Activated CD4-positive, CD25-positive, alpha-beta regulatory T cell treated with anti-CD3 and anti-CD28 coated beads, Interleukin-2, amount 50 U/mL, for 24 hours (primary cell): ENCODE measurements at places on chromosomes 7 and 10.
A peak's percentile ranks its signal among the peaks of the same experiment; 100 is the strongest.

GRCh38 chr10:8061274-8062211 lies 7.1 kb downstream of the GATA3 start:
- ATAC-seq, result peak; percentile 15

DNA sequence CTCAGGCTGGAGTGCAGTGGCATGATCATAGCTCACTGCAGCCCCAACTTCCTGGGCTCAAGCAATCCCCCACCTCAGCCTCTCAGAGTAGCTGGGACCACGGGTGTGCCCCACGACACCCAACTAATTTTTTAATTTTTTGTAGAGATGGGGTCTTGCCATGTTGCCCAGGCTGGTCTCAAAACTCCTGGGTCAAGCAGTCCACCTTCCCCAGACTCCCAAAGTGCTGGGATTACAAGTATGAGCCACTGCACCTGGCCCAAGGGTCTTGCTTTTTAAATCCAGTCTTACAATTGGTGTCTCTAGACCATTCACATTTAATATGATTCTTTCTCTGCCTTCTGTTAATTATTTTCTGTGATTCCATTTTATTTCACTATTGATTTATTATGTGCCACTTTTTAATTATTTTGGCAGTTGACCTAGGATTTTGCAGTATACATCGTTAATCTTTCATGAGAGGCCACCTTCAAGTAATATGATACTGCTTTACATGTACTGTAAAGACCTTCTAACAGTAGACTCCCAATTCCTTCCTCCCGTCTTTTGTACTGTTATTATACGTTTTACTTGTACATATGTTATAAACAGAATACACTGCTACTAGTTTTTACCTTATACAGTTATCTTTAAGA lies 18.7 kb downstream of the MMP21 start:
- ATAC-seq, result no peak

DNA sequence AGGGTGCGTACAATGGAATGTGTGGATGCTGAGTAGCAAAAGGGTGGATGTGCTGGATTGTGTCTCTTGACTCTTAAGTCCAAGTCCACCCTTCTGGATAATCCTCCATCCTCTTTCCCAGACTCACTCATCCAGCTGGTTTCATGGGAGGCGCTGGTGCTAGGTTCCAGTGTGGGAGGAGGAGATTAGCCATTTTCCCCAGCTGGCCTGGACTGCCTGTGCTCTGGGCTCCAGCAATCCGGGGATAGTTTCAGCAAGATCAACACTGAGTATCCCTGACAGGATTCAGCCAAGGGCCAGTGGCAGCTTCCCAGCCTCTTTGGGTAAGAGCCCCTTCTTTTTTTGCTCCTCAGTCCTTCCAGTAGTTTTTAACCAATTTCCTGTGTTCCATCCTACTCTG lies 21.6 kb upstream of the TRIL start:
- ATAC-seq, result no peak

- ATAC-seq, result no peak
Measured at GRCh38 chr7:3730276-3730675, 429.2 kb downstream of the SDK1 start.

DNA sequence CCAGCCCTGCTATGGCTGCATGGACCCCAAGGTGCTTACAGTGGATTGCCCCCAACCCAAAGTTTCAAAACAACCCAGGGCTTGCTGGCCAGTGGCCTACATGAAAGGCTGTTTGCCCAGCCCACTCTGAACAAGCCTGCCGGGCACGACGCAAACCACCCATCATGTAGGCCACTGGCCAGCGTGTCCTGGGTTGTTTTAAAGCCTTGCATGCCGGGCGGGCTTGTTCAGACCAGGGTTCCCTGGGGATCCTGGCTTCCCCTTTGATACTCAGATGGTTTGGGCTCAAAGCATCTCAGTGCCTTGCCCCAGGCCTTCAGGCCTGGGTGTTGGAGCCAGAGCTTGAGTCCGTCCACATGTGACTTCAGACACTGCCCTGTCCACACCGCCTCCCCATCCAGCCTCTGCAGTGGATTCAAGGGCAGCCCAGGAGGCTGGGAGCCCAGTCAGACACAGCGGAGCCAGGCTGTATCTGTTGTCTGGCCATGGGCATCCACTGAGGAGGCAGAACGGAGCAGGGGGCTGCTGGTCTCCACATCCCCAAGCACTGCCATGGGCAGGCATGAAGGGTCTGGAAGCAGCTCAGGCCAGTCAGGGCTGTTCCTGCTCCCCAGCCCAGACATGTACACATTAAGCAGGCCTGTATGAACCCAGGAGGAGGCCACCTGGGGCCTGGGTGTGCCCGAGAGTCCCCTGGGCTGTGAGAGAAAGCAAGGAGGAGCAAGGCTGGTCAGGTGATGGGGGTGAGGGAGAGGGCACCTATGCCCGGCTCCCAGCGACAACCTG lies 4.0 kb upstream of the ADIRF start:
- ATAC-seq, result no peak

- no peak for ATAC-seq
Measured at GRCh38 chr10:24331457-24331856, 122.5 kb downstream of the KIAA1217 start.

DNA sequence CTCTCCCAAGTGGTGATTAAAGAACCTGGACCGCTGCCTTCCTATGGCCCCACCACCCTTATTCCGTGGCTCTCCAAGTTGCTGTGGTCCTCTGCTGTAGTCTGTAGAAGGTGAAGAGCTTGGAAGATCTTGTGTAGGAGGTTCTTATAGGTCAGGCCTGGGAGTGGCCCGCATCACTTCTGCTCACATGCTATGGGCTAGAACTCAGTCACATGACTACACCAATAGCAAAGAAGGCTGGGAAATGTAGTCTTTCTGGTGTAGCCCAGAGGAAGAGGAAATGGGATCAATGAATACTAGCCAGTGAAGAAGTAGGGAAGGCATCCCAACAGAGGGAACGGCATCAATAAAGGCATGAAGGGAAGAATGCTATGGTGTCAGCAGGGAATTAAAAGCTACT lies 41.3 kb upstream of the AOAH start:
- no peak for ATAC-seq

DNA sequence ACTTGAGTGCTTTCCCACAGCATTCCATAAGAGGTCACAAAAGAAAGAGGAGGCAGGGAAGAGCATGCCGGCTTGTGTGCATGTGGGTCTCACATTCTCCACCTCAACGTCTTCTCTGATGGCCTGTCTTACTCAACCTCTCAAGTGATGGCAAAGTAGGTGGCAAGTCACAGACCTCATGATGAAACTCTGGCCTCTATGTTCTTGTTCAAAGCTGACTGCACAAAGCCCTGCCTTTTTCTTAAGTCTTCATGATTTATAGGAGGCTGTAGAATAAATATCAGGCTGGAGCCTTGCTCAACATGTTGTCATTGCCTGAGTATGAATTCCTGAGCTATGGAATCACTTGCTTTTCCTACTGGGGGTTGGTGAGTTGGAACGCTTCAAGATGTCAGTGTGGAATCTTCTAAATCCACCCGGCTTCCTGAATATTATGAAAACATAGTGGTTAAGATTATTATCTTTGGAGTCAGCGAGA lies 213.6 kb upstream of the INHBA start:
- no peak for ATAC-seq

DNA sequence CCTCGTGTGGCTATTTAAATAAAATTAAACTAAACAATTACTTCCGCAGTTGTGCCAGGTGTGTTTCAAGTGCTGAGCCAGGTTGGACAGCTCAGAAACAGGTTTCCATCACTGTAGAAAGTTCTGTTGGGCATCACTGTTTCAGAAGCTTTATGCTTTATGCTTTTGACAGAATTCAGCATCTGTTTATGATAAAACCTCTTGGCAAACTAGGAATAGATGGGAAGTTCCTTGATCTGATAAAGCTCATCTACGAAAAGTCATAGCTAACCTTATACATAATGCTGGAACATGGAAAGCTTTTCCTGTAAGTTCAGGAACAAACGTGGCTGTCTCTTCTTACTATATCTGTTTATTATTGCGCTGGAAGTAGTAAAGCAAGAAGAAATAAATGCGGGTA lies 143.4 kb downstream of the DOCK1 start:
- ATAC-seq, result no peak

DNA sequence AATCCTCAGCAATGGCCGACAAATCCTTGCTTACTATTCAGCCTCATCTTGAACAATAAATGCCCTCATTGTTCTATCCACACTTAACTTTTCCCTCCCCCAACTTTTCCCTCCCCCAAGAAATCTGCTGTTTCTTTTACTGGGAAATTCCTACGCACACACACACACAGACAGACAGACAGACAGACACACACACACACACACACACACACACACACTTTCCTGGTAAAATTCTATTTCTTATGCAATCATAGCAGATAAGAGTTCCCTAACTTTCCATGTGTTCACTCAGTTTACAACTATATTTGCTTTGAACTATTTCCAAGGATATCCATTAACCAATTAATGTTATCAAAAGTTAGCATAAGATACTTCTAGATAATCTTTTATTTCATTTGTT lies 52.9 kb downstream of the RELN start:
- no peak for ATAC-seq

DNA sequence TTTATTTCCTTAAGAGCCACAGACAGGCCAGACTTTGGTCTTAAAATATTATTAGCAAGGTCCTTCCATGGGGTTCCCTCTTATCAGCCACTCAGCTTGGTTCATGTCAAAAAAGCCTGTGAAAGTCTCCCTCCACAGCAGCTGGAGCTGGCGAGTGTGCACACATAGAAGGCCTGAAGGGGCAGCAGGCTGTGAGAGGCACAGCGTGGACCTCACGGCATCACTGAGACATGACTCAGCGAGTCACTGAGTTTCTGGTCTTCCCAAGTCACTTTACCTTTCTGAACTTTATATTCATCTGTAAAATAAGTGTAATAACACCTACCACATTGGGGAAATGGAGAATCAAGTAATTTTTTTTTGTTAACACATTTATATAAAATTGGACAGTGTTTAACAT lies 8.7 kb downstream of the TAF3 start:
- no peak for ATAC-seq

DNA sequence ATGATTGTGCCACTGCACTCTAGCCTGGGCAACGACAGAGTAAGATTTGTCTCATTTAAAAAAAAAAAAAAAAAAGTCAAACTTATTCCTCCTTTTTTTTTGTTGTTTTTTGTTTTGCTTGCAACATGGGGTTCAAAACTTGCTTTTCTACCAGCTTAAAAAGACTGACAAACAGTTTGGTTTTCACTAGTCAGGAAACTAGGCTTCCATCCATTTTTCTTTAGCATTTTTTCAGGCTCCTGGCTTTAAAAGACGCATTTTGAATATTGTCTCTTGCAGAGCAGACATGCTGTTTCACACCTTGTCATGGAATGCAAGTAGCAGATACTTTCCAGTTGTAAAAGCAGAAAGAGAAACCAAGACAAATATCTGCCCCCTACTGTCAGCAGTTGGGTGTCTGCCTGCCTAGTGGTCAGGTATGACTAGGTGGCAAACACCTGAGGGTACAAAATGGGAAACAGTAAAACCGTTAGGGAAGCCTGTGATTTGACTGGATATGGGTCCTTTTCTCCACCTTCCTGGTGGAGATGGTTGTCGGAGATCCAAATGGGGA lies 139.9 kb downstream of the CCDC71L start:
- ATAC-seq, result no peak

GRCh38 chr10:79103585-79103984 lies 34.8 kb downstream of the ZMIZ1 start:
- ATAC-seq, result no peak

DNA sequence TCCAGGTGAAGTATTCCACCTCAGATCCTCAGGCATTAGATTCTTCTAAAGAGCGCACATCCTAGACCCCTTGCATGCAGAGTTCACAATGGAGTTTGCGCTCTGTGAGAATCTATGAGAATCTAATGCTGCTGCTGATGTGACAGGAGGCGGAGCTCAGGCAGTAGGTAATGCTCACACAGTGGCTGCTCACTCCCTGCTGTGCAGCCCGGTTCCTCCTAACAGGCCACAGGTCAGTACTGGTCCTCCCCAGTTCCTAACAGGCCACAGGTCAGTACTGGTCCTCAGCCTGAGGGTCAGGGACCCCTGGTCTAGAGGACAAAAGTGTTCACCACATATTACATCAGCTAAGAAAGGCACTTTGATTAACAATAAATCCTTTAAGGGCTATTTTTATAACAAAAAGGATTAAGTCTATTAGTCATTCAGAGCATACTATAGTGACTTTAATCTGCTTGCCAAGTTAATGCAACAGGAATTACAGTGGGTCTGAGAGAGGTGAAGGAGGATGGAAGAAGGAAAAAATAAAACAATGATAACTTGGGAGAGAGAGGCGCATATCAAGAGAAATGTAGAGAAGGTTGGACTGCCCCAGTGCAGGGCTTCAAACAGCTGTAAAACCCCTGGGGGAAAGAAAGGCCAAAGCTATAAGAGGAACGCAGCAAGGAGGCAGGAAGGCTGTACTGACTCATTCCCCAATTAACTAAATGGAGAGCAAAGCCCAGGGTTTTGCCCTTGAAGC lies 49.2 kb downstream of the CUL2 start:
- no peak for ATAC-seq

DNA sequence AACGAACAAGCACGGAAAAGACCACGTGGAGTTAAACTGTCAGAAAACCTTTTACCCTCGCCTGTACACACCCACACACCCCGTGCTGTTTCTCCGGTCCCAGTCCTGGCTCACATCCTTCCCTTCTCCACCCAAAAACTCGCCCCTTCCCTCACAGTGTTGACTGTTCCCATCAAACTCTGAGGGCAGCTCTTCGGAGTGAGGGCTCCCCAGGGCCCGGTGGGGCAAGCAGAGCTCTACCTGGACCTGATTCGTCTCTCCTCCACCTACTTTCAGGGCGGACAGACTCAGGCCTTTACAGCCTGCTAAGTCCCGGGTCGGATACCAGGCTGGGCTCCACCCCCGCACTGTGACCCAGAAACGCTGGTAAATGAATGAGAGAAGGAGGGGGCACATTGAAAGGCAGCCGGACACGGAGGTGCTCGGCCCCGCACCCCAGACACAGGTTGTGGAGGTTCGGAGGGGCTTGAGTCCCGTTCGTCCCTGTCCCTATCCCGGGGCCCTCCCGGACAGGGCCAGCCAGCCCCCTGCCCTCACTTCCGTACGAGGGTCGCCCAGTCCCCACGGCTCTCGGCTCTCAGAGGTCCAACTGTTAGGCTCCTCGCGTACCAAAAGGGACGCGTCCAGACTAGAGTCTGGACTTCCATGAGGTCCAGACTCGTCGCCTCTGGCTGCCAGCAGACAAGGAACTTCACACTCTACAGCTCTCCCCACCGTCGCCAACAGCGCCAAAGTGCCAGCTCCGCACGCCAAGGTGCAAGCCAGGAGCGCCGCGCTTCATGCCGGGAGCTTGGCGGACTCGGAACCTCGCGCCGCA lies 31.7 kb upstream of the ASL start:
- ATAC-seq, result peak; percentile 42

- ATAC-seq, result no peak
Measured at GRCh38 chr7:55052081-55052480, 33.3 kb downstream of the EGFR start.

DNA sequence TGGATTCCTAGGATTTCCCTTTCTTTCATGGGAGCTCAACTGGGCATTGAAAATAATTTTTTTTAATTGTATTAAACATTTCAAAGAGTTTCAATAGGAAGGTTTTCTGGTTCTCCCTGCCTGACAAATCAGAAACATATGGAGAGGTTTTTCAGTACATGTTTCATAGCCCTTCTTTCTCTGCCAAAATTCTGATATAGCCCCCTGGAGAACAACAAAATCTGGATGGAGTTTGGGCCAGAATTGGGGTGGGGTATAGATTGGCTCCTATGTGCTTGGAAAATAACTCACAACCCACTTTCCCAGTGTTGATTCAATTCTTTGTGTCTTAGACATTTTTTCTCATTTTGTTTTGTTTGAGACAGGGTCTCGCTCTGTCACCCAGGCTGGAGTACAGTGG lies 24.6 kb upstream of the EIF4H start:
- no peak for ATAC-seq
